GM12865 (cell line): ENCODE measurements at places on chromosomes 16 and 17.

DNA sequence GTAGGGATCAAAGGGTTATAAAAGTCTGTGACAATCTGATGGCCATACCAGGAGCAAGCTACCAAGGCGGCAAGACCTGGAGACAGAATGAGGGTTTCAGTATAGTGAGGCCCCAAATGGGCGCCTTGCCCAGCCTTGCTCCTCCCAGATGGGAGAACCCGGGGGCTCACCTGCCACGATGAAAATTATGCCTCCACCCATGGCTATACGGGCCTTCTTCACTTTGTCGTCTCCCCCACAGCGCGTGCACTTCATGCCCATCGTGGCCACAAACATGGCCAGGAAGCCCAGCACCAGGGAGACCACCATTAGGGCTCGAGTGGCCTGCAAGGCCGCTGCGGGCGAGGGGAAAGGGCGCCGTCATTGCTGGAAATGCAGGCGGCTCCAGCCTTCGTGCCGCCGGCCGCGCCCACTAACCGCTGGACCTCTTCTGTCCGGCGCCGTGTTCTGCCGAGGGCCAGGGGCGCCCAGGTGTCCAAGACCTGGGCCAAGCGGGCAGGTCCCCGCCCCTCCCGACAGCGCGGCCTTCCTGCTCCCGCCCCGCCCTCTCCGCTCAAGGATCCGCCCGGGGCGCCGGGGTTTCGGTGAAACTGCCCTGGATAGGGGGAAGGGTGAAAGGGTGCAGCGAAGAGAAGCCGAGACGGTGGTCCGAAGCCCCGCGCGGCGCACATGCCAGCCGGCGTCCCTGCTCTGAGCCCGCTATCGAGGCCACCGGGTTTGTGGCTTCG is 1.5 kb downstream of the CLDN7 start:
- DNase-seq: peak; percentile 50

DNA sequence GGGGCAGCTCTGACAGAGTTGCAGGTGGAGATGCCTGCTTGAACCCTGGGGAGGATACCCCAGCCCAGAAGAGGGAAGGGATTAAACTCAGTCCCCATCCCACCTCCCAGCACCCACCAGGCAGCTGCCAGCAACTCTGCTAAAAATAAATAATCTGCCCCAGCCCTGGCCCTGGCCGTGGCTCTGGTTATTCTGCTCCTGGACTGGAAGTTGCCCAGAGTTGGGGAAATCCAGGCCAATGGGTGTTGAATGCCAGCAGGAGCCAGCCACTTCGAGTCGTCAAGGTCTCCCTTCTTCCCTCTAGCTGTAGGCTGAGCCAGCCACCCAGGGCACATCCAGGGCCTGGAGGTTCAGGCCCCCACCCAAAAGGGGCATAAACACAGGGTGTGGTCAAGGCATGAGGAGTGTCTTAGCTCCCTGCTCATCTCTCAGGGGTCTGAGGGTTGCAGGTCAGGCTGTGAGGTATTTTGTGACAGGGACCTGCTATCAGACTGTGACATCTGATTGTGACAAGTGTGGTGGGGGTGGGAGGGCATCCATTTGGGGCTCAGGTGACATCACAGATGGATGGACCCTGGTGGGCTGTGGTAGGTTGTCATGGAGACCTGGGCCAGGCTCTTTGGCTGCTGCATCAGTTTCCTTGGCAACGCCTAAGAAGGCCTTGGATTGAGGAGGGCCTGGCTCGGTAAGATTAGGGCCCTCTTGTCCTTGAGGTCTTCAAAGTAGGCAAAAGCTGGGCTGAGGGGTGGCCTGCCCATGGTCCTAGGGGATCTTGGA is 1.0 kb upstream of the RRAD start:
- no peak for DNase-seq

DNA sequence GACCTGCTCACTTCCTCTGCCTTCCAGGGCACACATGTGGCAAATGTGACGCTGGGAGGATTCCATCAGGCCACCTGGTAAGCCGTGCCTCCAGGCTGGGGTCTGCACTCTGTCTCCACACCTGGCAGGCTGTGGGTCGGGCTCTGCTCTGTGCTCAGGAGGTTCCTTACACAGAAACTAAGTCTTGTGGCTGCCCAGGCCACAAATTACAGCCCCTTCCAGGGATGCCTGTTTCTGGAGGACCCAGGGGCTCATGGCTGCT is 58.2 kb downstream of the RMI2 start:
- DNase-seq: no peak

- no peak for DNase-seq
Measured at GRCh38 chr16:55911616-55912015, 36.4 kb upstream of the CES5A start.

GRCh38 chr16:22692916-22693637 is 120.9 kb upstream of the HS3ST2 start:
- DNase-seq: no peak

- peak; percentile 41 for DNase-seq
Measured at GRCh38 chr17:36485805-36486203, 677 bp upstream of the ZNHIT3 start.

DNA sequence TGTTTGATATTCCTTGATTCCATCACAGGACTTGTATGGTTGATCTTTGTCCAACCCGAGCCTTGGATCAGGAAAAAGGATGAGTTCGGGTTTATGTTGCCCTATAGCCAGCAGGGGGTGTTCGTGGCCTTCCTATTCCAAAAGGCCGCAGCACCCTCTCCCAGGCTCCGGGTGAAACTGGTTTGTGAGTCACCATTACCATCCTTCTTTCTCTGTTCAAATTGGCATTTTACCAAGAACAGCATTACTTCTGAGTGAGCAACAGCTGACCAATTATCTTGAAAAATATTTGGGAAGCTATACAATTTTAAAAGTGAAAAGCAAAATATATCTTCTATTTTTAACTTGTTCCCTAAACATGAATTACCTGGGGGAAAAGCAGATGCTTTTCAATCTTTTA is 24.3 kb upstream of the KRT20 start:
- peak; percentile 66 for DNase-seq

DNA sequence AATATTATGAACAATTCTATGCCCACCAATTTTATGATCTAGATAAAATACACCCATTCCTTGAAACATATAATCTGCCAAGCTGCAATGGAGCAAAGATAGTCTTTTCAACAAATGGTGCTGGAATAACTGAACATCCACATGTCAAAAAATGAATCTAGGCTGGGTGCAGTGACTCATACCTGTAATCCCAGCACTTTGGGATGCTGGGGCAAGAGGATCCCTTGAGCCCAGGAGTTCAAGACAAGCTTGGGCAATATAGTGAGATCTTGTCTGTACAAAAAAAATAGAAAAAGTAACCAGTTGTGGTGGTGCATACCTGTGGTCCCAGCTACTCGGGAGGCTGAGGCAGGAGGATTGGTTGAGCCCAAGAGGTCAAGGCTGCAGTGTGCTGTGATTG is 92.5 kb downstream of the N4BP1 start:
- no peak for DNase-seq

DNA sequence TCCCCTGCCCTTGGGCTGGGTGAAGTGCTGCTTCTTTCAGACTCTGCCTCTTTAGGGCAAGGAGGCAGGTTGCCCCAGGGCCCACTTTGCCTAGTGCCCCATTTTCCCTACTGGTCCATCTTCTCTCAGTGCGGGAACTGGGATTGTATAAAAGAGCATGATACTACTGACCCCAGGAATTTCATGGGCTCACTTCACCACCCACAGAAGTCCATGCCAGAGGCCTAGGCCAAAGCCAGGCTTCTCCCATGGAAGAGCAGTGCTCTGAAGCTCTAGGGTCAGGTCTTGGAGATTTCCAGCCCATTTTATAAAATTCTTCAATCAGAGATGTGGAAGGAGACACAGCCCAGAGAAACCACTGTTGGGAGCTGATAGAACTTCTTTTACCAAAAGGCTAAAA is 5.7 kb downstream of the CACNG1 start:
- DNase-seq: no peak

DNA sequence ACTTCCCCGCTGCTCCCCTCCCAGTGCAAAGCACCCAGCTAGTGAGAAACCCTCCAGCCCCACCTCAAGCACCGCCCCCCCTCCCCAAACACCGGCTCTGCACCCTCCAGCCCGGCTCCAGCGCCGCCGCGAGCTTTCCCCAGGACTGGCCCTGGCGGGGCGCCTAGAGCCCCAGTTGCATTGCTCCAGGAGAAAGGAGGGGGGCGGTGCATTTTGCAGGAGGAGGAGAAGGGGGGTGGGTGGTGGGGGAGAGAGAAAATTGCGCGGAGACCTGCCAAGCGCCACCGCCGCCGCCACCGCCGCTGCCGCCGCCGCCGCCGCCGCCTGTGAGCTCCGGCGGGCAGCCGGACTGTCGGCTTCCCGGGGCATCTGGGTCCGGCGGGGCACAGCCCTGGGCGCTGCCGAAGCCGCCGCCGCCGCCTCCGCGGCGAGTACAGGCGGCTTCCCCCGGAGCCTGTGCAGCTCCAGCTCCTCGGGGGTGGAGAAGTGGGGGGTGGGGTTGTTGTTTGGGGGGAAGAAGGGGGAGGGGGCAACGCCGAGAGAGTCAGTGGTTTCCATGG is 333 bp upstream of the NOG start:
- no peak for DNase-seq

DNA sequence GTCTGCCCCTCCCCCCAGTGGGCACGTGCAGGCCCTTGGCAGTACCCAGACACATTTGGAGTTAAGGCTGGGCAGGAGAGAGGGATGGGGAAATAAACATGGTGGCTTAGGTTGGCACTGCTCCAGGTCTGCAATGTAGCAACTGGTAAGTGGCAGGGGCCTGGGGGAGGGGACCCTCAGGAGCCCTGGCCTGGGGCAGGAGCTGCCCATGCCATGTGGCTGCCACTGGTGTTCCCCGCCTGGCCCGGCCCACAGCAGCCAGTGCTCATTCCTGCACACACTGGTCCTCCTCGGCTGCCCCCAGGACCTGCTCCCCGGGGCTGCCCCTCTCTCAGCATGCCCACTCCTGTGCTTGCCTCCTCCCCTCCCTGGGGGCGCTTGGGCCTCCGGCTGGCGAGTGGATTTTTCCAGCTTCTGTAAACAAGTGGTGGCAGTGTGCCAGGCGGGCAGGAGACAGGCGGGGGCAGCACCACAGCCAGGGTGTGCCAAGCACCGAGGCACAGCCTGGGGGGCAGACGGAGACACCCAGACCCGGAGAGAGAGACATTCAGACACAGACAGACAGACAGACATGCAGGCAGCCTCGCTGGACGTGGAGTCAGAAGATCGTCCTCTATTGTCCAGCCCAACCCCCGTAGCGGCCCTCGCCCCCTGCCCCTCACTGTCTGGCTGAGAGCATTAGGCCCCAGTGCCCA is 9.4 kb downstream of the THRA start:
- DNase-seq: no peak

DNA sequence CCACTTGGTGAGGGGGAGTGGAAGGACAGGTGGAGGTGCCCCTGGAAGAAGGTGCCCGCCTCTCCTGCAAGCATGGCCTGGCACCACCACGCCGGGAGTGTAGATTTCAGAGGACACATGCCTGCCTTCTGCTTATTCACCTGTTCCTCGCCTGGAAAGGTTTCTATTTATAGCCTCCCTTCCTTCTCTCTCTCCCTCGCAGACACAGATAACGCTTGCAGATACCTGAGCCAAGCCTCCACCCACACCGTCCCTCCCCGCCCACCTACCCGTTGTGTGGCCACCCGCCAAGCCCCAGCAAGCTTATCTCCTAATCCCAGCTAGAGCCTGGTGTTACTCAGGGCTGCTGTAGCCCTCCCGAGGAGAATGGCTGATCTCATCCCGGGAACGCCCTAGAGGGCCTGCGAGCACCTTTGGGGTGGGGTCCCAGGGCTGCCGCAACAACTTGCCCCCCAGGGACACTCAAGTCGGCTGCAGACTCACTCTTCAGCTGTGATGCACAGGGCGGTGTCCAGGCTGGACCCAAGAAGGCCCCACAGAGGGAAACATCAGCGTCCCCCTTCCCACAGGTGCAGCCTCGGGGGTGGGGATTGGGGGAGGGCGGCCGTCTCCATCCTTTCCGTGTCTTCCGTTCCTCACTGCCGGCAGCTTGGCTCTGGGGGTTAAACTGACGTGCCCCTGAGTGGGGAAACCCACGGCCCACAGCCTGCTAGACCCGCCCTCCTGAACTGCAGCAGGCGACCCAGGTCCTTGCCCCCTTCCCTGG is 1.9 kb upstream of the SNAI3 start:
- no peak for DNase-seq

DNA sequence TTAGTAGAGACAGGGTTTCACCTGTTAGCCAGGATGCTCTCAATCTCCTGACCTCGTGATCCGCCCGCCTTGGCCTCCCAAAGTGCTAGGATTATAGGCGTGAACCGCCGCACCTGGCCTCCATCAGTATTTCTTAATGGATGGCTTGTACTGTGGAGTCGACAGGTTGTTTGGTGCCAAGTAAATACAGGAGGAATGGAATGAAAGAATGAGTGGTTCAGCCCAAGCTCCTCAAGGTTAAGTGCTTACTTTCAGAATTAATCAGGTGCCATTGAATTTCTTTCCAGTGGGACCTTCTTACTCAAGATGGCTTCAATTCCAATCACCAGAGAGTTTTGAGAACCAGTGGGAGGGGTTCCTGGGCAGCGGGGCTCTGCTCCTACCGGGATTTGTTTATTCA is 25.0 kb downstream of the ALOX15 start:
- DNase-seq: no peak
